ENCODE measurements at places on chromosomes 13 and 19.

DNA sequence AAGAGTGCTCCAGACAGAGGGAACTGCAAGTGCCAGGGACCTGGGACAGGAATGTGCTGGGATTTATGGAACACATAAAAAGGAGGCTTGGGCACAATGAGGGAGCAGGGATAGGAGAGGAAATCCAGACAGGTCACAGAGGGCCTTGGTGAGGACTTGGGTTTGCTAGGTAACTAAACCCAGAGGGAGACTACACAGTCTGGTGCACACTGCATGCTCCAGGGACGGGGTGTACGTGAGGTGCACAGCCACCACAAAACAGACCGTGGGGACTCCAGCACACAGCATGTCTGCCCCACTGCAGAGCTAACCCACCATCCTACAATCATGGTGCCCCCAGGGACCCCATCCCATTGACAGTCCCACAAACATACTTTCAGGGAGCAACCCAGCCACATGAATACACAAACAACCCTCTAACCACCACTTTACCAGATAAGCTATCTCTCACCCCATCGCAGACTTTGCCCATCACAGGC, 5.5 kb upstream of the ZFP36 start:
- no peak for DNase-seq

DNA sequence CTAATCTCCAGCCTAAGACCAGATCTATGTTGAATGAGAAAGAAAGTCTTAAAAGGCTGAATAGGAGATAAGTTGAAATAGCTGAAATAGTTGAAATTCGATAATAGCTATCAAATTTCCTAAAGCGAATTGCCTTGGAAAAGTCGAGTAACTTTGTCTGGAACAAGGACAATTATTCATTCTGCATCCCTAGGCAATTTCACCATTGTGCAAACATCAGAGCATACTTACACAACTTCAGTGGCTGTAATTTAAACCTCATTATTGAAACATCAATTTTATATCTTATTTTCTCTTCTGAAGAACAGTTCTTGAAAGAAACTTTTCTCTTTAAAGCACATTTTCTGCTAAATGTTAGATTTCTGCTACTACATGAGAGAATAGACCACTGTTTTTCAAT, 13.6 kb downstream of the TNFSF13B start:
- peak; percentile 26 for DNase-seq

- DNase-seq, result no peak
Measured at GRCh38 chr13:27117952-27118351, 53.7 kb downstream of the USP12 start.

DNA sequence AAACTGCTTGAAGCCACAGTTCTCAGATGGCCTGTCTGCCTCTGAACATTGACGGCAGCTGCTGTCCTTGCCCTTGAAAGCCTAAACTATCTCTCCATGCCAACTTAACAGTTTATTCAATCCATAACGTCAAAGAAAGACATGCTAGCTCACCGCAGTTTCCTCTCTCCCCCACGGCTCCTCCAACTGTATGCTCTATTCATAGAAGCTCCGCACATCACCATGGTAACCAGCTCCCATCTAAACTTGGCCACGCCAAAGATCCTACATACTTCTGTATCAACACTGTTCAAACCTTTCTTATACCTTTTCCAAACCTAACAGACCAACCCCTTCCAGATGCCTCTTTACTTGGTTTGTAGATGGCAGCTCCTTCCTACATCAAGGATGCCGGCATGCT, 48.6 kb downstream of the ZNF91 start:
- DNase-seq, result no peak

DNA sequence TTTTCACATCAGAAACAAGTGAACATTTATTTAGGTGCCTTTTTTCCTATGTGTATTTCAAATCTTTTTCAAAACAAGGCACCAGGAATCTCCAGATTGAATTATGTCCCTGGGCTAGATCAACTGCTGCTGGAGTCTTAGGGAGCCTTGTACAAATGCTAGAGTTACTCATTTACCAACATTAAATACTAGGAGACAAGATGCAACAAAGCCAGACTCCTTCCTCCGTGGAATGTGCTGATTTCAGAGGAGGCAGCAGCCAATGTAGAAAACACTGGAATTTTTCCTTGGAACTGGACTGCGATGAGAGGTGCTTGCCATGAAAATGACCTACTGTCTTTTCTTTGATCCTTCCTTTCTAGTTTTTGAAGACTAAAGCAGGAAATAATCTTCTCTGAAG, 1514.7 kb upstream of the MIR17HG start:
- no peak for DNase-seq

GRCh38 chr19:40365010-40365409, 16.5 kb downstream of the PLD3 start:
- DNase-seq, result no peak

- no peak for DNase-seq
Measured at GRCh38 chr13:40966298-40966697, 52.8 kb downstream of the ELF1 start.

- DNase-seq, result no peak
Measured at GRCh38 chr19:13104360-13104847, 1.7 kb upstream of the LYL1 start.

- peak; percentile 2 for DNase-seq
Measured at GRCh38 chr13:27820524-27821482, 28.5 kb downstream of the GSX1 start.

DNA sequence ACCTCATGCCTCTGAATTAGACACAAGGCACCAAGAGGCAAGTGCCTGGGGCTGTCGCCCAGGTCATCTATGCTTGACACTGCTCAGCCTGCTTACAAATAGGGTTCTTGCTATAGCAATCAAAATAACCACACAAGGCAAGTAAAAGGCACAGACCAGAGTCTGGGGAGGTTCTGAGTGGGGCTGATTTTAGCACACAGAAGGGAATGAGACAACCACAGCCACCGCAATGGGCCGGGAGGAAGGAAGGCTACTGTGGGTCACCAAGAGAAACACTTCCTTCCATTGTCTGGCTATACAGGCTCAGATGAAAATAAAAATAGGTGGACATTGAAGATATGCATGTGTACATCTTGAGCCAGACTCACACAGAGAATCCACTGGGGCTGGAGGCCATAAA, 159.1 kb downstream of the DLEU7 start:
- DNase-seq, result no peak

Measured in choroid plexus epithelial cell (primary cell).